ENCODE measurements at places on chromosomes 12 and 14. TPM values are rescaled to one million over a fixed set of nuclear protein-coding genes. Genes with fewer than 3 reads are reported as not detected.

Gene CLEC2A
- not detected for total RNA-seq

Gene TAS2R8
- total RNA-seq, result not detected

DNA sequence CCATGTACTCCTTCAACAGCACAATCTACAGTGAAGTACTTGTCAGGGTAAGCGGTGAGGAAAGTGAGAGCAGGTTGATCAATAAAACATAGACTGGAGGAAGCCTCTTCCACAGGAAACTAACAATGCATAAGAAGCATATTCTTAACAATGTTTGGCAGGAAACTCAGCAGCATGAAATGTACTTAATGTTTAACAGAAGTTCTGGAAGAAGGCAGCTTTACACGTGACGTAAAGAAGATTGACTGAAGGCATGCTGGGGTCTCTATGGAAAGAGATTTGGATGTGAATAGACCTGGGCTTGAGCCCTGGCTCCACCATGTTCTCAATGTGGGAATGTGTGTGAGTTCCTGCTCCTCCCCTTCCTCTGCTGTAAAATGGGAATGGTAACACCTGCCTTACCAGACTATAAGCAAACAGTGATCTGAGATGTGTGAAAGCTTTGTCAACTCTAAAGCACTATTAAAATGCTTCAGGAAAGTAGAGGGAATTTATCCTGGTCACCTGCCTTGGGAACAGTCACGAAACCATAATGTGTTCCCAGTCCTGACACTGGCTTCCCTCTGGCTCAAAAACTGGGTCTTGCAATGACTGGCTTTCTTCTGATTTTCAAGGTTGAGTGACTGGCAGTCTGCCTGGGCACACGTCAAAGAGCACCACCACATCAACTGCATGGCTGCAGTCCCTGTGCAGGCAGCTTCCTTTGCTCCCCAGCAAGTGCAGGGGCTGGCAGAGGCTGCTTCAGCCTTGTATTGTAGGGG, 384.6 kb downstream of the APAF1 start:
- peak; percentile 58 for DNase-seq
- peaks cover 19% of the 10 kb centered on the region for H3K4me1 ChIP-seq

Gene TAS2R42
- total RNA-seq, result not detected

Gene AICDA
- total RNA-seq, result not detected

Gene RABGGTA
- total RNA-seq, result 20.6 TPM

GRCh38 chr12:121295746-121296617, 527 bp downstream of the CAMKK2 start:
- no peaks in the 10 kb centered on the region for H3K27me3 ChIP-seq
- no peaks in the 10 kb centered on the region for H3K36me3 ChIP-seq
- H3K4me3 ChIP-seq, result peak overlapping the region; percentile 94
- peak overlapping the region; percentile 81 for H3K27ac ChIP-seq

Gene PLEKHH1
- 24.6 TPM for total RNA-seq

- H3K27ac ChIP-seq, result no peak overlapping the region
- no peaks in the 10 kb centered on the region for H3K36me3 ChIP-seq
- H3K4me3 ChIP-seq, result no peak overlapping the region
Observed at GRCh38 chr12:89070603-89071002, 281.7 kb downstream of the DUSP6 start.

DNA sequence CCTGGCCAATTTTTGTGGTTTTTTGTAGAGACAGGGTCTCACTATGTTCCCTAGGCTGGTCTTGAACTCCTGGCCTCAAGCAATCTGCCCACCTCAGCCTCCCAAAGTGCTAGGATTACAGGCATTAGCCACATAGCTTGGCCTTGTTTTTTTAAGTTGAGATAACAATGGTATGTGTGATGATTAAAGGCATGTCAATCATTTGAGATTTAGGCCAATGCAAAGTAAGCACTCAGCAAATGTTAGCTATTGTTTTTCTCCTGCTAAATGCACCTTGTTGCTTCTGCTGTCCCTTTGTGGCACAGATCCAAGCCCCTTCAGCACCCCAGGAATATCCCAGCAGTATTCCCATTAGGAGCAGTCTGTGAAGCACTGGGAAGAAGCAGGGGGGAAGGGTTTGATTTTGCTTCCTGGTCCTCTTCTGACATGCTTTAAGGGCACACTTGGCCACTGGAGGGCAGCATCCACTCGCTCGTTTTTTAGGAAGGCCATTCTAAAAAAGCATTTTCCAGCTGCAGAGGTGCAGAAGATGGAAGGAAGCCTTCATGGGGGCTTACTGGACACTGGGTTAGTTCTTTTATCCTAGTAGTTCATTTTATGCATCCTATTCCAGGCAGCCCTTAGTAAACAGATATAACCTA, 70.2 kb upstream of the ZFP36L1 start:
- no peak overlapping the region for H3K27ac ChIP-seq
- DNase-seq, result peak; percentile 59
- no peaks in the 10 kb centered on the region for H3K4me1 ChIP-seq
- H3K4me3 ChIP-seq, result no peak overlapping the region

DNA sequence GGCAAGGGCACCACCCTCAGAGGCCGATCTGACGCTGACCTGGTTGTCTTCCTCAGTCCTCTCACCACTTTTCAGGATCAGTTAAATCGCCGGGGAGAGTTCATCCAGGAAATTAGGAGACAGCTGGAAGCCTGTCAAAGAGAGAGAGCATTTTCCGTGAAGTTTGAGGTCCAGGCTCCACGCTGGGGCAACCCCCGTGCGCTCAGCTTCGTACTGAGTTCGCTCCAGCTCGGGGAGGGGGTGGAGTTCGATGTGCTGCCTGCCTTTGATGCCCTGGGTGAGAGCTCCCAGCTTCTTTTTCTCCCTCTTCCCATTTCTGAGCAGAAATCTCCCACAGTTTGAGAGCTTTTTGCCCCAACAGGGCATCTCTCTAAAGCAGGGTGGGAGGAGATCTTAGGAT, 1.8 kb downstream of the OAS1 start:
- no peaks in the 10 kb centered on the region for H3K36me3 ChIP-seq
- H3K27me3 ChIP-seq, result no peaks in the 10 kb centered on the region
- no peak overlapping the region for H3K27ac ChIP-seq

Gene ATG2B
- 21.9 TPM for total RNA-seq

GRCh38 chr12:9699269-9699897, 29.9 kb downstream of the CLEC2D start:
- no peak overlapping the region for H3K27ac ChIP-seq
- no peaks in the 10 kb centered on the region for H3K27me3 ChIP-seq
- H3K36me3 ChIP-seq, result peaks cover 4% of the 10 kb centered on the region
- H3K4me3 ChIP-seq, result no peak overlapping the region
- DNase-seq, result no peak

GRCh38 chr12:120222288-120222832, 21.4 kb upstream of the RPLP0 start:
- H3K4me1 ChIP-seq, result peaks cover 16% of the 10 kb centered on the region
- no peak overlapping the region for H3K27ac ChIP-seq
- no peak overlapping the region for H3K4me3 ChIP-seq
- H3K36me3 ChIP-seq, result peaks cover 7% of the 10 kb centered on the region
- DNase-seq, result peak; percentile 59
- no peaks in the 10 kb centered on the region for H3K27me3 ChIP-seq

Gene DPY19L2
- total RNA-seq, result 3.4 TPM

GRCh38 chr12:46343118-46343852, 29.3 kb downstream of the SLC38A2 start:
- no peaks in the 10 kb centered on the region for H3K27me3 ChIP-seq
- no peaks in the 10 kb centered on the region for H3K36me3 ChIP-seq
- DNase-seq, result no peak

Gene LYZ
- 44.3 TPM for total RNA-seq

DNA sequence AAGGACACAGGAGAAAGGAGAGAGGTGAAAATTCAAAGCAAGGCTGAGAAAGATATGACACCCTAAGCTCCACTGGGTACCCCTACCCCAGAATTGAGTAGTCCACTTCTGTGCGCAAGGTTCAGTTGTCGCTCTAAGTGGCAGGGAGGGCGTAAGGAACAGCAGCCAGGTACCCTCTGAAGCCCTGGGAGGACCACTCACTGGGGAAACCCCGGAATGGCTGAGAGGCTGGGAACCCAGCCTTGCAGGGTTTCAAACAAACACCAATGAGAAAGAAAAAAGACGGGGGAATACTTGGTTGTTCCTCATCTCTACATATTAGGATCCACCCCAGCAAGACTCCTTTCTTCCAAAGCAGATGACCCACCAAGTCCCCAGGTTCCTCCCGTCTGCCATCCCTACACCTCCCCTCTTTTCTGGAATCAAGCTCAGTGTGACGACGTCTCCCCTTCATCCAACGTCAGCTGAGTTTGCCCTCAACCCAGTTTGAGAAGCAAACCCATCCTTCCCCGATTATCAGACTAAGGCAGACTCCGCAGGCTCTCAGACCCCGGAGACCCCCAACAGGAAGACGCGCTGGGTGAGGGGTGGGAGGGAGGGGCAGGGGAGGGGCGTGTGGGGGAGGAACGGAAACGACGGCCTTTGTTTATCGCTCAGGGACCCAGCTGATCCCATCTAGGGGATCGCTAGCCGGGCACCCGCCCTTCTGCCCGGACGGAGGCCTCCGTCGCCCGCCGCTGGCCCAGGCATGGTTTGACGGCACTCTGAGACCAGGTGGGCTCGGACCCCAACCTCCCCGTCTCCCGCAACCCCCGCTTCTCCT, 795 bp downstream of the LMBR1L start:
- H3K27ac ChIP-seq, result peak overlapping the region; percentile 85
- peaks cover 8% of the 10 kb centered on the region for H3K4me1 ChIP-seq
- H3K4me3 ChIP-seq, result peak overlapping the region; percentile 95

DNA sequence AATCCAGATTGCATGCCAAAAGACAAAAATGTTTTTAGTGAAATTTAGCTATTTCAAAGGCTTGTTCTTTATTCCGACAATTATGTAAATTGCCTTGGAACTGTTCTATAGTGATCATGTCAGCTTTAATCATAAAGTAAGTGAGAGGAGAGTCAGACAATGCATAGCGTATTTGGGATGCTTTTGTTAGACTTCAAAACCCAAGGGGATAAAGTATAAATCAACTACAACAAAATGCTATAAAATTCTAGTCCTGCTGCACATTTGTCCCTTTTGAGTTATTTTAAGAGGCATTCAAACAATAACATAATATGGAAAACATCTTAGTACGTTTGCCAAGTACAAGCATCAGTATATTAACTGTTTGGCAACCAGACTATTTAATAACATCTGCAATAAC, 11.3 kb downstream of the RTRAF start:
- H3K36me3 ChIP-seq, result peaks cover 12% of the 10 kb centered on the region
- no peak for DNase-seq
- no peak overlapping the region for H3K4me3 ChIP-seq
- H3K4me1 ChIP-seq, result peaks cover 19% of the 10 kb centered on the region
- no peak overlapping the region for H3K27ac ChIP-seq
- H3K27me3 ChIP-seq, result no peaks in the 10 kb centered on the region

- H3K4me1 ChIP-seq, result no peaks in the 10 kb centered on the region
- no peak for DNase-seq
- no peaks in the 10 kb centered on the region for H3K27me3 ChIP-seq
- no peak overlapping the region for H3K27ac ChIP-seq
- no peak overlapping the region for H3K4me3 ChIP-seq
Observed at GRCh38 chr12:26713885-26714383, 119.1 kb downstream of the ITPR2 start.

Gene POTEM
- total RNA-seq, result not detected

Gene RAPGEF3
- 5.3 TPM for total RNA-seq

- no peak overlapping the region for H3K27ac ChIP-seq
- H3K4me3 ChIP-seq, result no peak overlapping the region
- H3K4me1 ChIP-seq, result no peaks in the 10 kb centered on the region
- DNase-seq, result no peak
- no peaks in the 10 kb centered on the region for H3K36me3 ChIP-seq
Observed at GRCh38 chr14:29529418-29529817, 398.2 kb downstream of the PRKD1 start.

Gene NANOG
- total RNA-seq, result not detected

Gene NIN
- total RNA-seq, result 8.7 TPM

DNA sequence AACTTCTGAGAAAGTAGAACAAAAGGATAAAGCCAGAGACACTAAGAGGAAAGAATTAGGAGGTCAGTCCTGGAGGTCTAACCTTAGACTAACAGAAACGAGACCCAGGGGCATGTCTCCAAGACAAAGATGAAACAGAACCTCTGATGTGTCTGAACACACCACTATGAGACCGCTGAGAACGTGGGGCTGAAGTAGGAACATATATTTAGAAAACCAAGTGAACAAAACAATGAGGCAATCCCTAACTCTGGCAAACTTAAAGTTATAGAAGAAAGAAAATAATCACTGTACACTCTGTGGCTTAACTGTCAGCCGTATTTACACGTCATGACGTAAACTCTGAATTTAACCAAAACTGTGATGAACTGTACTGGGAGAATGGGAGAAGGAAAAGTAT, 17.9 kb downstream of the KCTD10 start:
- peaks cover 2% of the 10 kb centered on the region for H3K36me3 ChIP-seq
- H3K4me1 ChIP-seq, result peaks cover 18% of the 10 kb centered on the region
- no peaks in the 10 kb centered on the region for H3K27me3 ChIP-seq
- DNase-seq, result no peak
- H3K27ac ChIP-seq, result no peak overlapping the region
- H3K4me3 ChIP-seq, result no peak overlapping the region

Gene PAN2
- 24.3 TPM for total RNA-seq

- H3K27ac ChIP-seq, result peak overlapping the region; percentile 28
- no peaks in the 10 kb centered on the region for H3K36me3 ChIP-seq
- no peak for DNase-seq
Observed at GRCh38 chr14:52352061-52352491, 38.0 kb downstream of the PTGER2 start.

Gene MMP17
- 2.4 TPM for total RNA-seq

Gene OSBPL8
- total RNA-seq, result 29.5 TPM

Gene SLCO1B1
- total RNA-seq, result 0.09 TPM

DNA sequence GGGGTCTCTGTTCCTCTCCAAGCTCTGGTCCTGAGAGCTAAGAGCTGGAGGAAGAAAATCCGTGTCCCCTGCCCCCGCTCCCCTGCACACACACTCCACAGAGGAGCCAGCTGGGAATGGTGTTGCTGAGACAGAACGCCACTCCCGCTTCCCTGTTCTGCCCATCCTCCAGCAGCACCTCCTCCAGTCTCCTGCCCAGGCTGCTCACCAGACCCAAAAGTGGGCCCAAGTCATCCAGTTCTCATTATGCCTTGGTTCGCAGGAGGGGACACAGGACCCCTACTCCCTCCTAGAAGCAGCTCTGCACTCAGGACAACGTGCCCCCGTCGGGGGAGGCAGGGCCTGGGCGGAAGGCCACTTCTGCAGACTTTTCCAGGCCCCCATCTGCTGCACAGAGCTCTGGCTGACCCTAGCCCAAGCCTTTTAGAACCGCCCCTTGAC, 830 bp upstream of the TRMT61A start:
- H3K27me3 ChIP-seq, result no peaks in the 10 kb centered on the region
- H3K27ac ChIP-seq, result peak overlapping the region; percentile 84
- peaks cover 6% of the 10 kb centered on the region for H3K4me1 ChIP-seq
- no peak for DNase-seq
- peak overlapping the region; percentile 73 for H3K4me3 ChIP-seq
- H3K36me3 ChIP-seq, result no peaks in the 10 kb centered on the region

GRCh38 chr12:29562110-29562804, 64.8 kb upstream of the OVCH1 start:
- no peak for DNase-seq
- H3K4me3 ChIP-seq, result no peak overlapping the region
- peaks cover 8% of the 10 kb centered on the region for H3K4me1 ChIP-seq
- no peak overlapping the region for H3K27ac ChIP-seq
- H3K27me3 ChIP-seq, result no peaks in the 10 kb centered on the region

GRCh38 chr14:35406506-35407305, 2.2 kb upstream of the NFKBIA start:
- no peaks in the 10 kb centered on the region for H3K27me3 ChIP-seq
- H3K27ac ChIP-seq, result no peak overlapping the region
- peaks cover 6% of the 10 kb centered on the region for H3K4me1 ChIP-seq
- peaks cover 15% of the 10 kb centered on the region for H3K36me3 ChIP-seq
- no peak for DNase-seq
- H3K4me3 ChIP-seq, result no peak overlapping the region

Gene CLEC4D
- total RNA-seq, result not detected

- H3K27ac ChIP-seq, result no peak overlapping the region
- no peak for DNase-seq
- H3K36me3 ChIP-seq, result no peaks in the 10 kb centered on the region
Observed at GRCh38 chr12:64335886-64336466, 54.6 kb downstream of the C12orf56 start.

Data from pancreas (tissue), 10 donors.